Left lung (tissue), 14 donors: ENCODE measurements at places on chromosomes 6 and 20. TPM values are rescaled to one million over a fixed set of nuclear protein-coding genes. Genes with fewer than 3 reads are reported as not detected.

Gene VWA7
- total RNA-seq: 4.6 TPM

Gene CLPSL1
- not detected for total RNA-seq

GRCh38 chr6:33728438-33728837, 16.9 kb upstream of the UQCC2 start:
- no peak for DNase-seq

GRCh38 chr20:21862259-21862946, 156.9 kb downstream of the PAX1 start:
- DNase-seq: no peak

GRCh38 chr20:42378826-42379225, 760.6 kb upstream of the CHD6 start:
- DNase-seq: no peak

DNA sequence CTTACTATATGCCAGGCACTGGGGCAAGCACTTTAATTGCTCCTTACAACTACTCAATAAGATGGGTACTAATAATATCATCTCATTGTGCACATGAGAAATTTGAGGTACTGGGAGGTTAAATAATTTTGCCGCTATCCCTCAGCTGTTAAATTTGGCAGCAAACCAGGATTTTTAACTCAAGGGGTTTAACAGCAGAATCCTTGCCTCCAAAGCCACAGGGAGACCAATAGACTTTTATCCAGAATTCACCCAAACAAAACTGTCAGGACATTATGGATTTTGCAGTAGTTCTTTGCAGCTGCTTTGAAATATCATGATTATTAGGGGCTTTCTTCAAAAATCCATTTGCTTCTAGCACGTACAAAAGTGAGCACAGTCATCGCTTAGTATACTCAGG, 136.2 kb downstream of the RPS12 start:
- DNase-seq: no peak

DNA sequence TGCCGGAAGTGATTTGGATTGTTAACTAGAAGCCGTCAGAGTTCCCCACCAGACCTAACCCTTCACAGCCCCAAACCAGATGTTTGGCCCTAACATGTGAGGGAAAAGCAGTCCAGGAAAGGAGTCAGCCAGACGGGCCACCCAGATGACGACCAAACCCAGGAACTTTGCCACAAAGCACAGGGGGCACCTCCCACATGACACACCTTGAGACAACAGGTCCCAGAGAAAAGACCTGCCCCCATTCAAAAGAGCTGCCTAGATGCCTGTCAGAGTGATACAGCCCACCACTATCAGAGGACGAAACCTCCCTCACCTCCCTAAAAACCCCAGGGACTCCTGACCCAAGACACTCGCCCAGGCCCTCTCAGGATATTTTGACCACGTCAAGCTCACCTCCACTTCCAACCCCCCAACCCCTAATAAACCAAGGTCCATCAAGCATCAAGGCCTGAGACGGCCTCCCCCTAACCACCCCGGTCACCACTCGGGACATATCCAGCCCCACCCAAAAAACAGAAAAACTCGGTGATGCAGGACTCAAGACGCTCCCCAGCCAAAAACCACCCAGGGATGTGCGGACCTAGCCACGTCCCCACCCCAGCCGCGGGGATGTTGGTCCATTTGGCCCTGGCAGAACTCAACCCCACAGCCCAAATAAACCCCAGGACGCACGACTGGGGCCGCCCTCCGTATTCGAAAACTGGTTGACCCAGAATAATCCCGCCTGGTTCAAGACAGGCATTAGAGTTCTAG, 662 bp downstream of the ZNF343 start:
- no peak for DNase-seq

GRCh38 chr20:21241406-21241805, 61.7 kb upstream of the XRN2 start:
- no peak for DNase-seq

DNA sequence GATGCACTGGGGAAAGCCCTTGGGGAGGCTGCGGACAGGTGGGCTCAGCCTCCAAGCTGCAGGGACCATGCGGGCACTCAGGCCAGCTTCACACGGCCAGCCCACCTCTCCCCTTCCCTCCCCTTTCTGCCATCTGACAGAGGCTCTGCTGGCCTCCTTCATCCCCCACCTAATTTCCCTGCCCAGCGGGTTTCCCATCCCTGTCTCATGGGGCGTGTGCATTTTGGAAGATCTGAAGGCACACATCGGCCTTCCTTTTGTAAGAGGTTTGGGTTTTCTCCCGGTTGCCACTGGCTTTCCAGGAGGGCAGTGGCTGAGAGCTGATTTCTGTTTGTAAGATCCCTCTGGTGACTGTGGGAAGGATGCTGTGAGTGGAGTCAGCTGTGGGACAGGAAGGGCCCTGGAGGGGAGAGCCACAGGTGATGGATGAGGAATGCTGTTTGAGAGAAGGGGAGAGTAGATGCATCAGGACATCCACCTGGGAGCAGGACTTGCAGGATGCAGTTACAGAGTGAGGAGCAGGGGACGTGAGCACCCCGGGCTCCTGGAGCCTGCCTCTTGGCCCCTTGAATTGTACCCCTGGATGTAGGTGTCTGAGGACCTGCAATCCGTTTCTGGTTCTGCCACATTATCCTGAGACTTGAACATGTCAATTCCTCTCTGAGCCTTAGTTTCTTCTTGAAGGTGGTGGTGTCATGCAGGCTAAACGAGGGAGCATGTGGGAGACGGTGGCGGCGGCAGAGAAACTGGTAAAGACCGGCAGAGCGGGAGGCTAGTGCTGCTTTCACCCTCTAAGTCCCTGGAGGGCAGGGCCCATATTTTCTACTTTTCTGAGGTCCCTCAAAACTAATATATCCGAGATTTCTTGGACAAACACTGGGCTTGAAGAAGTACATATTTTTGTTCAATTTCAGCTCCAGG, 5.9 kb upstream of the TUBB1 start:
- DNase-seq: no peak

DNA sequence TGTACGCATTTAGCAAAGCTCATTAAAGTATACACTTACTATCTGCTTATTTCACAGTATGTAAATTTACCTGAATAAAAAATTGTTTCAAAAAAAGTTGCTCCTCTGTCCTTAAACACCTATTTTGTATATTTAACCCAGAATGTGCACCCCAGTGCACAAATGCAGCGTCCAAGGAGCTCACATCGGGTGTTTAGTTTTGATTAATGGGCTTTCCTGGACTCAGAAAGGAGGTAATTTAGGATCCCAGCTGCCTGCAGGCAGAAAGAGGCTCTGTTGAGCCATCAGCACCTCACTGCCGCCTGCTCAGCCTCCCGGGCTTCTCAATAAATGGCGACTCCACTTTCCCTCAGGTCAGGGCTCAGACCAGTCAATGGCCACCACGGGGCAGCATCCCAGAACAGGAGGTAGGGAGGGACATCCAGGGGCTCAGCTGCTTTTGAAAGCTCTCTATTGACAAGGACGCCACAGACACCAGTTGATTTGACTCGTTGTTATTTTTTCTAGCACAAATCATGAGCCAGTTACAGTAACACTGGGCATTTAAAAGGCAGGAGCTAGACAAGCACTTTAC, 70.2 kb upstream of the TBC1D7 start:
- no peak for DNase-seq
